ENCODE measurements at places on chromosomes 1 and 21.

DNA sequence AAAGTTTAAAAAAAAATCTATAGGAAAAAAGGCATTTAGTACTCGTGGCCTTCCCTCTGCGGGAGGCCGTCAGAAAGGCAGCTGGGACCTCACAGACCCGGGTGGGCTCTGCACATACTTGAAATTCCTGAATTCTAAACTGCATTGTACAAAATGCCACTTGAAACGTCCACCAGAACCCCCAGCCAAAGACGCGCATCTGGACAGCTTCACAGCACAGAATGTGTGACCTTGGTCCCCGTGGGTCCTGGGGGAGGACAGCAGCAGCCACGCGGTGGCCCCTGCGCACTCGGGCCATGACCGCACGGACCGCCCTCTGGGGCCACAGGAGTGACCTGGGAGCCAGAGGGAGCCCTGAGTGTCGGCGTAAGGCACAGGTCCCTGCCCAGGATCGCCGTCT lies 20.6 kb upstream of the MRPS14 start:
- no peak for DNase-seq

DNA sequence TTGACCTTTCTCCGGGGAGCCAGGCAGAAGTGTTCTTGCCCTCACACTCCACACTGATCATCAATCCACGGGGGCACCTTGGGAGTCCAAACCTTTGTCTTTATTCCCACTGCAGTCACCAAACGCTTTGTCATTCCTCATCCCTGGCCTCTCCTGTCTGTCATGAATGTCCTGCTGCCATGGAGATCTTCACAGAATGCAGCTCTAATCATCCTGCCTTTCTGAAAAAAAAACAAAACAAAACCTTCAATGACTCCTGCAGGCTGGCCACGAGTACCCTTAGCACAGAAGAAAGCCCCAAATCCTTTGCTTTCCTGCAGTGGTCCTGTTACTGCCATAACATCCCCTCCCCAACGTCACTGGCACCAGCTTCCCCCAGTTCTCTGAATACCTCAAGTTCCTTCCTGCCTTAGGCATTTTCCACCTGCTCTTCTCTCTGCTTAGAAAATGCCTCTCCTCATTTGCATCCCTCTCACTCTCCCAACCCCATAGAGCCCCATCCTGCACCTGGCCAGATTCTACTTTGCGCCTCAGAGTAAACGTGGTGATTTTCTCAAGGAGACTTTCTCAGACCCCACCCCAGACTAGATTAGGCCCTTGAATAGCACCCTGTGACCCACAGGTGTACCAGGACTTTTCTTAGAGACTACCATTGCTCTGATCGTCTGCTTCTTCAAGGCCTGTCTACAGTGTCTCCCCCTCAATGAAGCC lies 131.2 kb downstream of the AK5 start:
- DNase-seq, result no peak

GRCh38 chr1:234689236-234689635 lies 79.3 kb upstream of the IRF2BP2 start:
- DNase-seq, result no peak

- no peak for DNase-seq
Measured at GRCh38 chr1:161069241-161069640, 450 bp downstream of the ARHGAP30 start.

DNA sequence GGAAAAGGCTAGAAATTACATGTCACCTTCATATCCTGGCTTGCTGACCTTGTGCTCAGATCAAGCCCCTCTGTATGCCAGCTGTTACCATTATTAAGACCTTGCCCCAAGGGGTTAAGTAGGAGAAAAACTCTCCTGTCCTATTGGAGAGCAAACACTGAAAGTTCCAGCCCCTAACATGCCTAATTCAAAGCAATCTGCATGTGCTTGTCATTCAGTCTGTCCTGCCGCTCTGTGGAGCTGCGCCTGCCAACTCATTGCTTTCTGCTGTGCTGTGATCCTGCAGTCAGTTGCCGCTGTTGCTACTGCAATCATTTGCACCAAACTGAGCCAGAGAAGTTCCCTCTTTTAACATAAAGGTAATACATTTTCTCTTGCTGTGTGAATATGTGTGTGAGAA lies 113.4 kb downstream of the DISP1 start:
- DNase-seq, result peak; percentile 24

Measured in head of caudate nucleus (tissue), 42 donors.